ENCODE measurements at places on chromosomes 6 and 20. TPM values are rescaled to one million over a fixed set of nuclear protein-coding genes. Genes with fewer than 3 reads are reported as not detected.

DNA sequence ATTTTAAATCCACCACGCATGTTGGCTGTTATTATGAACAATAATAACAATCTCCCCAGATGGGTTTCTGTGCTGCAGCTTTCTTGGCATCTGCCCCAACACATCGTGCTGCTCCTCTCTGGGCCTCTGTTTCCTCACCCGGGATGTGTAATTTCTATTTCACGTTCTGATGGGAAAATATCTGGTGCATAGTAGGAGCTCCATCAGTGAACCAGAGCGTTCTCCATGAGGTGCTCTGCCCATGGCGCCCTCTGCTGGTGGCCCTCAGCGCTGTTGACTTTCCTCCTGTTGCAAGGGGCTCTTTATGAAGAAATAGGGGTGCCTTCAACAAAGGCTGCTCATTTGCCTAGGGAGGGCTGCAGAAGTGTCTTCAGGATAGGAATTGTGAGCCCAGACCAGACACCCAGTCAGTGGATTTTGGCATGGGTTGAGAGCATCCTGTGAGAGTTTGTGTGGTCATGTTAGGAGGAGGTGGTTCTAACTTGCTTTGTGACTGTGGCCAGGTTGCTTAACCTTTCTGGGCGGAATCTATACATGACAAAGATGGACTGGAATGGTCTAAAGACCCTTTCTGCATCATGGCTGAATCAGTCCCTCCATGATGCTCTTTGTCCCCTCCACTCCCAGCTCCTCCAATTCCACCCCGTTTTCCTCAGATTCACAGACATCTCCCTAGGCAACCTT lies 8.1 kb downstream of the SCRT2 start:
- DNase-seq, result peak; percentile 88

DNA sequence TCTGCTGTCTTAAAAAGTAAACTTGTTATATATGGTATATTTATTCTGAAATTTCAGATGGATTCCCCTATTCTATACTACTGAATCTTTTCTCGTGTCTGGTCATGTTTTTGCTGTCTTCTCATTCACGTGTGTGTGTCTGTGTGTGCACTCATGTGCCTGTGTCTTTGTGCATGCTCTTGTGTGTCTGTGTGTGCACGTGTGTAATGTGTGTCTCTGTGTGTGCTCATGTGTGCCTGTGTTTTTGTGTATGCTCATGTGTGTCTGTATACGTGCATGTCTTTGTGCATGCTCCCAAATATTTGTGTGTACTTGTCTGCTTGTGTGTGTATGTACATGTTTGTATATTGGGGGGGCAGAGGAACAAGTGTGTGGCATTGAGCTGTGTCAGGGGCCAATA lies 34.0 kb downstream of the PRR18 start:
- no peak for DNase-seq

GRCh38 chr6:7176208-7176607 lies 68.4 kb downstream of the RREB1 start:
- no peak for DNase-seq

GRCh38 chr6:90530882-90531281 lies 56.0 kb downstream of the MAP3K7 start:
- no peak for DNase-seq

GRCh38 chr6:71349976-71350615 lies 61.5 kb downstream of the OGFRL1 start:
- no peak for DNase-seq

Gene LAMA5
- total RNA-seq, result 101 TPM

DNA sequence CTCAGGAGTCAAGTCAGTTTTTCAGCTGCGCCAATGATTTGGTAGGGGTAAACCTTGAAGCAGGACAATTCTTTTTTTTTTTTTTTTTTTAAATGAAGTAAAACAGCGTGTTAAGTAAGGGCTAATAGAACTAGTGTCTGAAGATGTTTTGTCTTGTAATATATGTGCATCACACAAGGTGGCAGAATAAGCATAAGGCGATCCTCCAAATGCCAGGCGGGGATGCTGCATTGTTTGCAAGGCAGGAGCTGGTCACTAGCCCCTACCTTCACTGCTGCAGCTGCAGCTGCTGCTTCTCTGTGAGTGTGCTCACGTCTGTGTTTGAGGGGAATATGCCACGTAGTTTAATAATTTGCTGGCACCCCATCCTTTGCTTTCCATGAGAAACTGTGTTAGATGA lies 272.7 kb upstream of the MAP3K7 start:
- DNase-seq, result no peak

DNA sequence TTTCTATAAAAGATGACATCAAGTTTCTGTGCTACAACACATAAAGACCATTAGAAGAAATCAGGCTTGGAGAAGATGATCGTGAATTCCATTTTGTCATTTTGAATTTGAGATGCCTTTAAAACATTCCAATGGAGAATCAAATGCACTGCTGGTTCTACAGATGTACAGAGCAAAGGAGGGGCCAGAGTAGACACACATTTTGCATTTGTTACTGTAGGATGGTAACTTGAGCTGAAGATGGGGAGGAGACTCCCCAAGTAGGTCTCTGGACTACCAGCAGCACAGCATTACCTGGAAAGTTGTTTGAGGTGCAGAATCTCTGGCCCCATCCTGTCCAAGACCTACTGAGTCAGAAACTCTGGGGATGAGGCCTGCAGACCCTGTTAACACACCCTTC lies 121.6 kb upstream of the RALGAPA2 start:
- DNase-seq, result no peak

- DNase-seq, result no peak
Observed at GRCh38 chr6:139027620-139028182, 844 bp upstream of the ABRACL start.

- no peak for DNase-seq
Observed at GRCh38 chr20:48962976-48963771, 41.7 kb downstream of the ARFGEF2 start.

Gene RRAGD
- 90.5 TPM for total RNA-seq

Gene FAM83D
- total RNA-seq, result 0.62 TPM

DNA sequence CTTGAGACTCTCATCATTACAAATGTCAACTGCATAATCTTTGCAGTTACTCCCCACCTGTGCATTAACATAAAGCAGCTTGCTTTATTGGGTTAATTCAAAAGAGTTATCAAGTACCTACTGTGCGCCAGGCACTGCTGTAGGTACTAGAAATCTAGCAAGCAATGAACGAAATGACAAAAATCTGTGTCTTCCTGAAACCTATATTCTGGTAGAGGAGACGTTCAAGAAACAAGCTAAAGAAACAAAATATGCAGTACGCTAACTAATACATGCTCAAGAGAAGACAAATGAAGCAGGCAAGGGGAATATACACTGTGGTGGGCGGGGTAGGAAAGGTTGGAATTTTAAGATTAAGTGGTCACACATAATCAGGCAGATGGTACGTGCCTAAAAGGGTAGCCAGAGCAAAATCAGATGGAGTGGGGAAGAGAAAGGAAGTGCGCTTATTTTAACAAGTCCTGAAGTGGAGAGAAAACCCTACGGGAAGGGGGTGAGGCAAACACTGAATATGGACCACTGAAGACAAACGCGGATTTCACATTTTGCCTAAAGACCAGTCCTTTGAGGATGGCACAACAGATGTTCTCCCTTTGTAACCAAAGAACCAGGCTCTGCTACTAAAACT lies 1.2 kb downstream of the ELOVL2 start:
- DNase-seq, result no peak

DNA sequence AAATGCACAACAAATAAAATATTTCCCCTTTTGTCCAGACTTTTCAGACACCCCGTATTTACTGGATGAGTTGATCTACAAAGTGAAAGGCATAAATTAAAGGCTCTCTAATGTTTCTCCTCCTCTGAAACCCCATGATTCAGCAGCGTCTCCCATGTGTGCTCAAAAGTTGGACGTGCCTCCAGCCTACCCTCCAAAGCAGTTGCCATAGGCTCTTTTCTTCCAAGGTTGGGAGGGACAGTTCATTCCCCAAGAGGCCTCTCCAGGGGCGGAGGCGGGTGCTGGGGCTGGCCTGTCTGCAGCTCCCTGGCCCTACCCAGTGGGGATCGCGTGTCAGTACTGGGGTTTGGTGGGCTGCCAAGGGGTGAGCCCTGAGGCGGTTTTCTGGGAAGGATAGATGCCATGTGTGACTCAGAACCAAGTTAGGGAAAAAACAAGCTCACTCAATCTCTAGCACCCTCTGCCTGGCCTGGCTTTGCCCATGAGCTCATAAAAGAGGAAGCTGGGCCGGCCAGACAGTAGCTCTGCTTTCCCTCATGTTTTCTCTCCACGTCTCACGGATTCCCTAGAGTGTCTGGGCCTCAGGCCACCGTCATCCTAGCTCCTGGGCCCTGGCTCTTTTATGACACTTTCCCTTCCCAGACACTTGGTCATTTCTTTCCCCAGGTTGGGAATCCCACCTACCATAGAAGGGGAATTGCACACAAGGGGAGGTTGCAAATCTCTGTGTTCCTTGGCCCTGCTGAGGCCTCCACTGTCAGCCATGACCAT lies 8.0 kb upstream of the IER3 start:
- peak; percentile 95 for DNase-seq

Gene HLA-DRB1
- total RNA-seq, result 27.6 TPM

- DNase-seq, result peak; percentile 95
Observed at GRCh38 chr6:34196116-34196832, 40.4 kb upstream of the HMGA1 start.

DNA sequence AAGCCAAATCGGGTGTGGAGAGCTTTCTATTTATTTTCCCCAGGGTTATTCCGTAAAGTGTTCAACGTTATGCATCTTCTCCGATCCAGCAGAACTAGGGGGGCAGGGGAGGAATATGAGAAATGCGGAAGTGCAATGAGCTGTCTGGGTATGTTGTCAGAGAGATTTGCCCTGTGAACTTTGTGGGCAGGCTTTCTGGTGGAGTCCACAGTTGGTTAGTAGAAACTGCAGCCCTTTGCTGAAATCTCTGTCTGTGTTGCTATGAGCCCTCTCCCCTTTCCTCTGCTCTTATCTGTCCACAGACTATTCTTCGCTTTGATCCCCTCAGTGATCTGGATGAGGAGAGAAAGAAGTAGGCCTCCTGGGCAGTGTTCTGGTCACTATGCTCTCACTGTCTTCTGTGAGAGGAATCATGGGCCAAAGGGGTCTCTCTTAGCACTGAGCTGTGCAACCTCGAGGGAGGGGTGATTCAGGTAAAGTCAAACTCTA lies 158.9 kb upstream of the FUT9 start:
- DNase-seq, result no peak

Gene CDH26
- total RNA-seq, result 0.54 TPM

DNA sequence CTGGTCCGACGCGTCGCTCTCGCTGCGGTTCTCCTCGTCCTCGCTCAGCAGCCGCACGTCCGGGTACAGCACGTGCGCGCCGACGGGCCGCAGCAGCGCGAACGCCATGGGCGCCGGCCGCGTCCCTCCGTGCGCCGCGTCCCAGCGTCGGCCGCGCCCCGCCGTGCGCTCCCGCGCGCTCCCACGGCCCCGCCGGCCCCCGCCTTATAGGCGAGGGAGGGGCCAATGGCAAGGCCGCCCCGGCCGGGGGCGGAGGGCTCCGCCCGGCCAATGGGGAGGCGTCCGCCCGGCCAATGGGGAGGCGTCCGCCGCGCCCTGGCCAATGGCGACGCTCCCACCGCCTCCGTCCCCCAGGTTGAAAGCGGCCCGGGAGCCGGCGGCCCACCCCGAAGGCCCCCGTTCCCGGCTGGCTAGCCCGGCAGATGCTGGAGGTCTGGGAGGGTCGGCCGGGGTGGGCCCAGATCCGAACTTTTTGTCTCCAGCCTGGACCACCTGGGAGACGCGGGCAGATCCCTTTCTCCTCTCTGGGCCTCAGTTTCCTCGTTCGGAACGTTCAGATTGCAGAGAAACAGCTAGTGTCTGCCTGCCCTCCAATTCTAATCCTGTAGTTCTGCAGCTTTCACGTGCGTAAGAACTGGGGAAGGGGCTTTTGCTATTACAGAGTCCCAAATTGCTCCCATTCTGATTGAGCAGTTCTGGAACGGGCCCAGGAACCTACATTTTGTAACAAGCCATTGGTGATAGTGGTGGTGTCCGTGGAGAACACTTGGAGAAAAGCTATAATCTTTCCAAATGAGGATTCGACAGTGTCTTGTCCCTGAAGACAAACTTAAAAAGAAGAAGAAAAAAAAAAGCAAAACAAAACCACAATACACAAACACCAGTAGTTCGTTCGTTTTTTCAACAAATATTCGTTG lies at the start of gene TCF15:
TSS of gene TCF15 (minus strand) at position 180 of the 917 bp plus-strand sequence. CDS start at position 108, 72 bp downstream.
- DNase-seq, result no peak

DNA sequence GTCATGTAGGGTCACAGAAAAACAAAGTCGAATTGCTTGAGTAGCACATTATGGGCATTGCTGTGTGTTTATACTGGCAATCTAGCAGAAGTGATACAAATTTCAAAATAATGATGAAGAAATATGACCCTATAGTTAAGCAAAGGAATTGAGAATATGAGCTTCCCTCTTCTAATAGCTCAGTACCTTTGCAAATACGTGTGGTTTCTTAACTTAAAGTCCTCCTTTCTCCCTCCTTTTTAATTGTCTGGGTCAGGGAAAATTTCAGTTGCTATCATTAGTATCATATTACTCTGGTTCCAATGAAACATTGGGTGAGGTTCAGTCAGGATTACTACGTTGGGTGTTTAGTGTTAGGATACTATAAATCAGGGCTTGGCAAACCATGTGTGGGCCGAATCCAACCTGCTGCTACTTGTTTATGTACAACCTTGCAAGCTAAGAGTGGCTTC lies 166.8 kb upstream of the CARMIL1 start:
- no peak for DNase-seq

Gene NFATC2
- total RNA-seq, result 4.3 TPM

DNA sequence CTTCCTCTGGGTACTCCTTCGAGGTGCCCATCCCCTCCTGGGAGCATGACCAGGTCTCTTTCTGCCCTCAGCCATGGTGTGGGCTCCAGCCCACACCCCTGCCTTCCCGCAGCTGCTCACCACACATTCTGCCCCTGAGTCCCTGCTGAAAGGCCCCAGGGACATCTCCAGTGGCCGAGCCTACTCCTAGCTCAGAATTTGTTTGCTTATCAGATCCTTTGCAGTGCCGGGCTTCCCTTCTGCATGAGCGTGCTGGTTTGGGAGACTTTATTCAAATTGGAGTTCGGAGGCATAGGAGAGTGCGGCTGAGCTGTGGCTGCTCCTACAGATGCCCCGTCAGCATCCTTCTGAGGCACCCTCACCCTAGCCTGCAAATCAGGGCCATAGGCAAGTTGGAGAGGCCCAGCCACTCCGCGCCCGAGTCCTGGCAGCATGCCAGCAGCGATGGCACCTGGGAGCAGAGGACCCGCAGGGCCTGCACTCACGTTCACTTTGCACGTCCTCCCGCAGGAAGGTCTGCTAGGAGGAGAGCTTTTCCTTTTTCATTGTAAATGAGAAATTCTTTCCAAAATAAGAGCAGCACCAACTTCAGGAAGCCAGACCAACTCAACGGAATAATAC lies 327.3 kb downstream of the QKI start:
- no peak for DNase-seq

DNA sequence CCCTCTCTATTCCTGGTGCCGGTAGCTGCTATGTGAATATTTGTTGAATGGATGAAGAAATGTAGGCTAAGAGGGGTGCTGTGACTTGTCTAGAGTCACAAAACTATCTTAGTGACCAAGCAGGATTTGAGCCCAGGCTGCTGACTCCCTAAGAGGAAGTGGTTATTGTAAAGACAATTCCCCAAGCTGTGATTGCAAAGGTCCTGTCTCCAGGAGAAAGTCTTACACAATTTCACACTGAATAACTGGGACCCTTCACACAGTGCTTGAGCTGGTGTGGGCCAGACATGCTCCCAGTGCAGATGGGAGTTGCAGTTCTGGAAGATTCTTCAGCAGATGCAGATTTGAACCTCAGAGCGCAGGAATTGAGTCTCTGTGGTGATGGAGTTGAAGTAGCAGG lies 38.1 kb downstream of the IYD start:
- DNase-seq, result no peak

Gene DEFB123
- not detected for total RNA-seq

- DNase-seq, result no peak
Observed at GRCh38 chr6:70180183-70180900, 122.5 kb downstream of the COL9A1 start.

Data from cardiac septum (tissue), 1 donor.